Caco-2 (cell line): ENCODE measurements at places on chromosomes 3 and 15. TPM values are rescaled to one million over a fixed set of nuclear protein-coding genes. Genes with fewer than 3 reads are reported as not detected.

DNA sequence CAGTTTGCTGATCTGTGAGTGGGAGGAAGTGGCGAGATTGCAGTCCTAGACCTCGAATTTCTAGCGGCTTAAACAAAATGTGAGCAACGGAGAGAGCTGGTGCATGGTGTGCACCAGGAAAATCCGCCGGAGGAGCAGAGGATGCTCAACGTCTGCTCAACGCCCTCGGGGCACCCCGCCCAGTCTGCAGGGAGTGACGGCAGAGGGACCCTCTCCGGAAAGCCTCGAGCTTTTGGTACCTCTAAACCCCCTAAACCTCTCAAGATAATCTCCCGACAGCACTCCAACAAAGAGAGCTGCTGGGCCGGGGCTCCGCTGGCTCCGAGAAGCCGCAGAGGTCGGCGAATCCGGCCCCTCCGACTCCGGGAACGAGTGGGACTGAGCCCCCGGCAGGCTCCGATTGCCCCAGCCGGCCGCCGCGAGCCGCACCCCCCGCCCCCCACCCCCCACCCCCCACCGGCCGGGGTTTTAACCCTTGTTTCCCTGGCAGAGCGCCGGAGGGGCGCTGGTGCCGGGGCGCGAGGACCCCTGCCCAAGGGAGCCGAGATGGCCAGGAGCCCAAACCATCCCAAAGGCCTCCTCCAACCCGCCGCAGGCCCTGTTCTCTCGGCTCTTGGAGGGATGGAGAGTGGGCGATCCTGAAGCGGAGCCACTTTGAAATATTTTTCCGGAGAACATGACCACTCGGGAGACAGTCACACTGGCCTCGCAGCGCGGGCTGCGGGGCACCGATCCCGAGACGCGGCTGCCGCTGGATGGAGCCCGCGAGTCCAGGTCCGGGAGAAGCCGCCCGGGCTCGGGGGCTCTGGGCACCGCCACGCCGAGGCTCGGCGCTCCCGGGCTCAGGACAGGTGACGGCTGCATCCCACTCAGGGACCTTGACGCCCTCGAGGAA is 1.5 kb downstream of the MEGF11 start:
- DNase-seq: peak; percentile 53

The ATXN7 gene
- total RNA-seq: 22.5 and 22.8 TPM in 2 replicates

GRCh38 chr15:22904736-22905135 is 66.3 kb downstream of the NIPA2 start:
- no peak for DNase-seq

DNA sequence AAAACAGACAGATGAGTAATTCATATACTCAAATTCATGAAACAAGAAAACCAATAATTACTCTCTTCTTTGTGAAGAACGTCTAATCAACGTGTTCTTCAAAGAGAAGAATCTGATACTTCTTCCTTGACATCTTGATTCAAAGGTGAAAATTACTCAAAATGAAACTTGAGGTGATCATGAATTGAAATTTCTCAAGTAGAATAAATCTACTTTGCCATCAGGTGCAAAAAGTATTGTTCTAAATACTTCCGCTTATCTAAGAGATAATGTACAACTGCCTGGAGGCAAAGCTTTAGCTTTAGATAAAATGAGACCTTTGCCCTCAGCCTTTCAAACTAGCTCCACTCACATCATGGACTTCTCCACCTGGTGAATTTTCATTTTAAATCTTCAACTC is 13.9 kb upstream of the XXYLT1 start:
- no peak for DNase-seq

DNA sequence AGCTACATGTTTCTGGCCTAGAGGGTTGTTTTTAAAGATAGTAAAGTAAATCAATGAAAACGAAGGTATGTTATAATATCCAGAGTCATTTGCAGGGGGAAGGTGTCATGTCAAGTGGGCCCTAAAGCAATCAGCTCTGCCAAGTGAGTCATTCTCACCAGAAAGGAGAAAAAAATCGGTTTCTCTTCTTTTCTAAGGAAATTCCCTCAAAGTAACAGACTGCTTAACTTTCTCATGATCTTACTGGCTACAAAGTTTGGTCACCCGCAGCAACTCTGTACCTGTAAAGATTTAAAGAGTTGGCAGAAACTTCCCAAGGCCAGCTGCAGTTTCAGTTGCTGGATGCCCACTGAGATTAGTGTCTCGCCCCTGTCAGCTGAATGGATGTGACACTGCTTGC is 5.5 kb upstream of the FSIP1 start:
- no peak for DNase-seq

The KLHL6 gene
- not detected in 2 replicates for total RNA-seq

The ADCY5 gene
- 0.44 and 0.91 TPM in 2 replicates for total RNA-seq

DNA sequence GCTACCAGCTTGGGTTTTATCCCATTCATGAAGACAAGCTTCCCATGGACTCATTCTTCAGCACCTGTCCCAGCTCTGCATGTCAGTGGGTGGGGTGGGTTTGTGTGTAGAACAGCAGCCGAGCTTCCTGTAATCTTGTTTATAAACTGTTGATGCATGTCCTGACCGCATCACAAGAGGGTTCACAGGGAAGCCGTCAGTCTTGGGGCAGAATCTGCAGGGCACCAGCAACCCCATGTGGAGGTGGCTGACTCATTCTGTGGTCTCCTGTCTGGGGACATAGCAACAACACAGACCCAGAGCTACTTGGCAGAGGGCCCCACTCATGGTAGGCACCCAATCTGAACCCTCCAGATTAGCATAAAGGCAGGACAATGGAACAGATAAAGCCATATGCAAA is 35.6 kb downstream of the DAPK2 start:
- DNase-seq: no peak

The FGD5 gene
- 0.16 and 0.25 TPM in 2 replicates for total RNA-seq

GRCh38 chr3:45659661-45660566 is 29.3 kb upstream of the SACM1L start:
- DNase-seq: peak; percentile 72
